ENCODE measurements at places on chromosomes 7 and 10. TPM values are rescaled to one million over a fixed set of nuclear protein-coding genes. Genes with fewer than 3 reads are reported as not detected.

EBF3 gene
- total RNA-seq = not detected

MSS51 gene
- 6.2 TPM for total RNA-seq

MALRD1 gene
- not detected for total RNA-seq

PUS7 gene
- 5.2 TPM for total RNA-seq

TRPV5 gene
- not detected for total RNA-seq

SUN3 gene
- not detected for total RNA-seq

TDRD1 gene
- 0.41 TPM for total RNA-seq

RNLS gene
- 1.7 TPM for total RNA-seq

FAM20C gene
- total RNA-seq = 7.8 TPM

SVOPL gene
- total RNA-seq = not detected

PILRA gene
- total RNA-seq = 5.7 TPM

ZNF239 gene
- 5.8 TPM for total RNA-seq

CPA5 gene
- total RNA-seq = not detected

FGL2 gene
- total RNA-seq = 2.9 TPM

ATOH7 gene
- total RNA-seq = not detected

ZNF736 gene
- total RNA-seq = 48.2 TPM

SMKR1 gene
- total RNA-seq = 1.2 TPM

ICA1 gene
- total RNA-seq = 1.2 TPM

EPO gene
- not detected for total RNA-seq

MET gene
- total RNA-seq = 0.23 TPM

MYPN gene
- not detected for total RNA-seq

ADCYAP1R1 gene
- not detected for total RNA-seq

GHRHR gene
- total RNA-seq = not detected

WASL gene
- total RNA-seq = 12.7 TPM

GSTO2 gene
- 1.6 TPM for total RNA-seq

TIMM23B gene
- total RNA-seq = 19.6 TPM

ORAI2 gene
- total RNA-seq = 31.6 TPM

AKR1C3 gene
- total RNA-seq = 3.4 TPM

SFXN2 gene
- total RNA-seq = 20.2 TPM

TYW1B gene
- 7.7 TPM for total RNA-seq

MAGI2 gene
- 0.25 TPM for total RNA-seq
